ENCODE measurements at places on chromosomes 1 and 21. TPM values are rescaled to one million over a fixed set of nuclear protein-coding genes. Genes with fewer than 3 reads are reported as not detected.

Gene PRELP
- not detected for total RNA-seq

Gene MRAP
- total RNA-seq = not detected

Gene USH2A
- not detected for total RNA-seq

Gene IL10
- not detected for total RNA-seq

Gene PAQR7
- 3.4 TPM for total RNA-seq

Gene ARL8A
- total RNA-seq = 41.1 TPM

Gene PTGER3
- total RNA-seq = 0.01 TPM

Gene CNR2
- not detected for total RNA-seq

Gene COL9A2
- total RNA-seq = 0.34 TPM

Gene NR1I3
- total RNA-seq = not detected

Gene PFKFB2
- total RNA-seq = 5.2 TPM

Gene PROX1
- not detected for total RNA-seq

Gene SIPA1L2
- total RNA-seq = 9.0 TPM

Gene S100B
- not detected for total RNA-seq

Gene HCRTR1
- not detected for total RNA-seq

Gene FMO5
- total RNA-seq = 0.27 TPM

Gene G0S2
- total RNA-seq = 3.8 TPM

Gene CYB561D1
- total RNA-seq = 4.0 TPM

Gene DTL
- 22.6 TPM for total RNA-seq

Gene ALX3
- not detected for total RNA-seq

Gene CAMSAP2
- total RNA-seq = 27.1 TPM

Gene CD1C
- total RNA-seq = not detected

Gene S100A7
- total RNA-seq = not detected
